Stimulated activated CD8-positive, alpha-beta memory T cell treated with anti-CD3 and anti-CD28 coated beads, Interleukin-15, amount 100 ng/mL, for 48 hours (primary cell): ENCODE measurements at places on chromosomes 13 and 19.

- no peak for DNase-seq
Measured at GRCh38 chr13:68597641-68598040, 1367.5 kb upstream of the PCDH9 start.

DNA sequence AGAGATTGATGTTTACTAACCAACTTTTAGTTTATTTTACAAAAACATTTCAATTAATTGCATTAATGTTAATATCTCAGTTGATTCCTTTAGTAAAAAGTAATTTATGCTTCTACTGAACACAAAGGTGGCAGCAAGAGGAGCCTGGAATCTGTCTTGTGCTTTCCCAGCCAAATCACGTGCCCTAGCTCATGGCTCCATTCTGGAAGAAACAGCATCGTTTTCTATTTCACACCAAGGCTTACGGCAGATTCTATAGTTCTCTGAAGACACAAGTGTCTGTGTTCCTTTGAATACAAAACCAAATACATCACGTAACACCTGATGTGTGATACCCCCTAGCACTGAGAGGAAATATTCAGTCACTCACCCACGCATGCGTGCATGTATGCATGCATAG is 346.1 kb upstream of the MIR17HG start:
- DNase-seq, result no peak

GRCh38 chr13:93180356-93180969 is 46.1 kb upstream of the GPC6 start:
- no peak for DNase-seq

DNA sequence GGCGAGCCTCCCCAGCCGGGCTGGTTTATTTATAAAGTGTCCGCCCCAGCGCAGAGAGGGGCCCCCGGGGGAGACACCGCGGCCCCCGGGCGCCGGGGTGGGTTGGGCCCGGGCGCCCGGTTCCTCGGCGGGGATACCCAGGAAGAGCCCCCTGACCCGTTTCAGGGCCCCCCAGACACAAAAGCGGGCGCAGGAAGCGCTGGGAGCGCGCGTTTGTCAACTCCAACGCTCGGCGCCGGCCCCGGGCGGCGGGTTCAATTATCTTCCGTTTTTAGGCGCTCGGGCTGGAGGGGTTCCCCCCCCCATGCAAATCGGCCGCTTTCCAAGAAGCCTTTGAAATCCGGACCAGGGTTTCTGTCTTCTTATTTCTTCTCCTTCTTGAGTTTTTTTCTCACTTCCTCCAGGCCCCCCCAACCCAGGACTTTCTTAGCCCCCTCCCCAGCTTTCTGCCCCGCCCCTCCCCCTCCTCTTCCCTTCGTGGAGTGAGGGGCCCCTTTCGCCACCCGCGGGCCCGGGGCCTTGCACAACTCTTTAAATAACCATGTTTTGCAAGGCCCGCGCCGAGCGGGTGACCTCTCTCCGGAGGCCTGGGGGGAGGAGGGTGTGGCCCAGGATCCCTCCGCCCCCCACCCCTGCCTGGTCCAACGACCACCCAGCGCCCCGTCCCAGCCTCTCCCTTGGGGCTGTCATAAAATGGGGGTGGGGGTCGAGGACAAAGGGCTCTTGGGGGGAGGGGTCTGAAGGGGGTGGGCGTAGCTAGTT is 935 bp downstream of the ARID3A start:
- no peak for DNase-seq

GRCh38 chr13:33053397-33054066 is 37.3 kb downstream of the KL start:
- no peak for DNase-seq

DNA sequence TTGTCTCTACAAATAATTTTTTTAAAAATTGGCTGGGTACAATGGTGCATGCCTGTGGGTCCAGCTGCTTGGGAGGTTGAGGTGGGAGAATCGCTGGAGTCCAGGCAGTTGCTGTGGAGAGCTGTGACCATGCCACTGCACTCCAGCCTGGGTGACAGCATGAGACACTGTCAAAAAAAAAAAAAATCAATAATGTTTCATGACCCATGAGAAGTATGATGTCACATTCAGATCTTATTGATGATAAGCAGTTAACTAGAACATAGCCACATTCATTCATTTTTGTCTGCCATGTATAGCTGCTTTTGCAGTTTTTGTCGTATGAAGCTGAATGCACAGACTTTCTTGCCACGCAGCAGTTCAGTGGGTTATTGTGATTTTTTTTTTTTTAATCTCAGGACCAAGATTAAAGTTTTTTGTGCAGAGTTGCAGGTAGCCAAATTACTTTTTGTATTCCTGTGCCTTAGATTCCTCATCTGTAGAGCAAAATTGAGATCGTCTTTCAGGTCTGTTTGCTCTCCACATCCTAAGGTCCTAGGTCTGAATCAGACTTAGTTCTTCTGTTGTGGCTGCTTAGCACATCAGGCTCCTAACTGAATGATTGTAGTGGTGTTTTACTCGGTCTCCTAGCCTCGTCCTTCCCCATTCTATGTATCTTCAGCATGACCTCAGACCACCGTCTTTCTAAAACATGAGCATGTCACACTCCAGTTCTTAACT is 145.2 kb downstream of the GGACT start:
- DNase-seq, result no peak

DNA sequence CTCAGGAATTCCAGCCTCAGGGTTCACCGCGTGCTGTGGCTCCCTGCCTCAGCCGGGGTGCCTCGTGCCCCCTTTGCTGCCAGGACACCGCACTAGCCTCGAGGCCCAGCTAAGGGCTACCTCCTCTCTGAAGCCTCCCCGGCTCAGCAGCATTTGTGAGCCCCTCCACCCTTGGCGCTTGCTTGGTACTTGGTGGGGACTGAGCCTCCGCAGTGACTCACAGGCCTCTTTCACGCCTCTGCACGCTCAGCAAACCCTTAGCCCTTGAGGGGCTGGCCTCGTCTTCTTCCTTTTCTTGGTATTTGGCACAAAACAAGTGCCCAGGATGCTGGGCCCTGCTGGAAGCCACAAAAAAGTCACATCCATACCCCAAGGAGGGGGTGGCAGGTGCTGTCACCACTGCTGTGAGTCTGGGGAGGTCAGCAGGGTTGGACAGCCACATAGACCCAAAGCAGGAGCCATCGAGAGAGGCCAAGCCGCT is 85.4 kb upstream of the TM9SF2 start:
- DNase-seq, result peak; percentile 63
